ENCODE measurements at places on chromosomes 2 and 18. TPM values are rescaled to one million over a fixed set of nuclear protein-coding genes. Genes with fewer than 3 reads are reported as not detected.

ARMC9 gene
- 0.58 TPM for total RNA-seq

KIF1A gene
- total RNA-seq: 0.37 TPM

CNNM3 gene
- total RNA-seq: 31.4 TPM

MCFD2 gene
- 52.6 TPM for total RNA-seq

CD8B2 gene
- not detected for total RNA-seq

E2F6 gene
- total RNA-seq: 6.6 TPM

CRYGD gene
- not detected for total RNA-seq

FAM237A gene
- total RNA-seq: not detected

CPO gene
- total RNA-seq: not detected

IL1RN gene
- total RNA-seq: 0.48 TPM

PKP4 gene
- 36.3 TPM for total RNA-seq

EDAR gene
- total RNA-seq: 0.87 TPM

PSMD14 gene
- 56.1 TPM for total RNA-seq

IL1RL2 gene
- total RNA-seq: not detected

LRP2 gene
- total RNA-seq: 0.15 TPM

SCYGR4 gene
- not detected for total RNA-seq

CRYBA2 gene
- not detected for total RNA-seq

SERPINB11 gene
- not detected for total RNA-seq

IL36RN gene
- not detected for total RNA-seq

CXCR1 gene
- total RNA-seq: 0.99 TPM

C1QL2 gene
- total RNA-seq: not detected

SKOR2 gene
- total RNA-seq: not detected

ELOA2 gene
- not detected for total RNA-seq

DUSP2 gene
- total RNA-seq: 14.2 TPM

SH2D6 gene
- 0.10 TPM for total RNA-seq

METTL21A gene
- total RNA-seq: 19.3 TPM

UPP2 gene
- not detected for total RNA-seq

FRZB gene
- total RNA-seq: not detected

MATN3 gene
- total RNA-seq: not detected

COLEC11 gene
- total RNA-seq: 0.35 TPM

LBX2 gene
- 0.25 TPM for total RNA-seq

RAB6C gene
- not detected for total RNA-seq

CLHC1 gene
- total RNA-seq: 11.2 TPM

LYG2 gene
- total RNA-seq: not detected
